Stimulated activated CD8-positive, alpha-beta memory T cell treated with anti-CD3 and anti-CD28 coated beads, Interleukin-15, amount 100 ng/mL, for 4 hours (primary cell): ENCODE measurements at places on chromosomes 5 and 9.

GRCh38 chr5:81631124-81631523 is 119.8 kb downstream of the SSBP2 start:
- DNase-seq, result no peak

DNA sequence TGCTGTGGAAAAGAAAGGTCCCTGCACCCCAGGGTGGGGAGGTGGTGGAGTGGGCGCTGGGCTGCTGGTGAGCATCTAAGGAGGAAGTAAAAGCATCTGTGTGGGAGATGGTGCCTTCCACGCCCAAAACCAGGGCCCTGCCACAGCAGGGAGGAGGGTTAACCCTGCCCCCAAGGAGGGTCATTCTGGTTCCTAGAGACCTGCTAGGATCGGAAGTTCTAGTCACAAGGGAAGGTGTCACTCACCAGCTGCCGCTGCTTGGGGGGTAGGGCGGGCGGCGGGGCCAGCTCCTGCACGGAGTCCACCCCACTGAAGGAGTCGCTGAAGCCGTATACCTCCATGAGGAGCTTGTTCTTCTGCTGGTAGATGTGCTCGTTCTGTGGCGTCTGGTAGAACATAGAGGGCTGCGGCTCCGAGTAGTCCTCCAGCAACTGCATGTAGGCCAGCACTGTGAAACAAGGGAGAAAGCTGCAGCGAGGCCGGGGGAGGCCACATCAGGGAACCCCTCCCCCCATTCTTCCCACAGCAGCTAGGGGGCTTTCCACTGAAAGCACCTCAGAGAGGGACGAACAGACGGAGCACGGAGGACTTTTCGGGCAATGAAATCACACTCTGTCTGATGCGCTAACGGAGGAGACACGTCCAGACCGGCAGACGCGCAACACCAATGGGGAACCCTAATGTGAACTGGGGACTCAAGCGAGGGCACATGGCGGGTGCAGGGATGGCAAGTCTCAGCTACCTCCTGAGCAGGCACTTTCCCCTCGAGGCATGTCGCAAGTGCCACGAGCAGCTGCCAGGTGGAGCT is 76.4 kb downstream of the PRRT1B start:
- no peak for DNase-seq

DNA sequence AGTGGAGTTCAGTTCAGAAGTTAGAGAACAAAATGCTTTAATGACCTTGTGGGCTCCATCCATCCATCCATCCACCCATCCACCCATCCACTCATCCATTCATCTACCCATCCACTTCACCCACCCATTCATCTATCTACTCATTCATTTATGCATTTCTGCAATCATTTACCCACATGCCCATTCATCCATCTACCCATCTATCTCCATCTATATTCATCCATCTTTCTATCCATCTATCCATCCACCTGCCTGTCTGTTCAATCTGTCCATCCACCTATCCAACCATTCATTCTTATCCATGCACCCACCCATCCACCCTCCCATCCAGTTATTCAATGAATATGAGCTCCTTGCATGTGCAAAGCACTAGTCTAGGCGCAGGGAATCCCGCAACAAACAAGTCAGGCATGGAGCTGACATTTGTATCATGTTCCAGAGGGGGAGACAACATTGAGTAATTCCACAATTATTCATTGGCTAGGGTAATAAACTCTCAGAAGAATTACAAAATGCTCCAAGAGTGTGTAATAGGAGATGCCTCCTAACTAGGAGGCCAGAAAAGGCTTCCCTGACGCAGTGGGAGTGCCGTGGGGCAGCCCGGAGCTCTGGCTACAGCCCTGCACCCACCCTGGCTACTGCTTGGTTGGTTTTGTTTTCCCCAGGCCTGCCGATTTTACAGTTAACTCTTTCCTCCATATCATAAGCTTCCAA is 211.2 kb downstream of the NXNL2 start:
- no peak for DNase-seq

- no peak for DNase-seq
These were observed 70.0 kb upstream of the RAD23B start for GRCh38 chr9:107213080-107213479.

DNA sequence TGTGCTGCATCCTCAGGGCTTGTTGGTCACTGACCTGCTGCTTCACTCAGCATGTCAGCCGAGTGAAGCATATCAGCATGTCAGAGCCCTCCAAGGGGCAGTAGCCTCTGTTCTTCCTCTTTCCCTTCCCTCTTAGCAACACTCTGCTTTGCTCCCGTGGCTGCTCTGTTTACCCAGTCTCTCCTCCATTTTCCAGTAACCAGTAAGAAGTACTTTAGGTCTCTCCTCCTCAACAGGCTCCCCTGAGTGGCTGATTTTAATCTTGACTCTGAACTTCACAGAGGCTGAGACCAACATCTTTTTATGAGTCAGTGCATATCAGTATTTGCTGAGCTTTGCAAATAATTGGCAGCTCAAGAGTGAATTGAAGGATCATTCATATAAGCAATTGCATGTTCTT is 18.6 kb upstream of the ADRB2 start:
- DNase-seq, result no peak

GRCh38 chr9:105330201-105330600 is 85.8 kb downstream of the SLC44A1 start:
- no peak for DNase-seq

DNA sequence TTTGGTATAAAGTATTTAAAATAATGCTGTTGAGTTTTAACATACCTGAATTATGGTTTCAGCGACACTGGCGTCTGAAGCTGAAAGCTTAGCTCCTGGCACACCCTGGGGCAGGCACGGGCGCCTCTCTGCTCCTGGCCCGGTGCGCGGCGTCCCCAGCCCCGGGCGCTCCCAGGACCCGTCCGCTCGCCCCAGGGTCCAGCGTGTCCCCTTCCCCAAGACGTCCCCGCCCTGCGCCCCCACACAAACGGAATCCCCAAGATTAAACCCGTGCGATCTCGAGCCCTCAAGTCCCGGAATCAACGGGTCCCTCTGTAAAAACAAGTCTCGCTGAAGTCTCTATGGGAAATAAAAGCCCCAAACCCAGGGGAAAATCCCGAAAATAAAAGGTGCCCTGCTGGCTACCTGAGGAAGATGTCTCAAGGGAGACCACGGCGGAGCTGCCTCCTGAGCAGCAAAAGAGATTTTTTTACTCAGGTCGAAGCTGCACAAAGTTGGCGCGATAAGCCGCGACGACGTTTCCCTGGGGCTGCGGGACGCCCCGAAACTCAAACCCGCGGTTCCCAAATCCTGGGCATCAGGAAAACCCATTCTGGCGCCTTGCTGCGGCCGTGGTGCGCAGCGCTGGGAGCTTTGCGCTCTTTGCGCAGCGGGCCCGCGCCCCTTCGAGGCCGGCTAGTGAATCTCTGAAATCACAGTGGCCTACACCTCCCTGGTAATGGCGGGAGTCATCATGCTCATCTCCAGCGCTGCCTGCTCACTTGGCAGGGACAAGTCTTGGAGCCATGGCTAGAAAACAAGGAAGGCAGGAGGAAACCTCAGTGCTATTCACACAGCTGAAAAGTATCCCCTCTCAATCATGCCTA is 6.3 kb upstream of the IFNA8 start:
- DNase-seq, result no peak

- no peak for DNase-seq
These were observed 409.4 kb upstream of the CTNND2 start for GRCh38 chr5:12313602-12314001.

- DNase-seq, result no peak
These were observed 1271.3 kb downstream of the EFNA5 start for GRCh38 chr5:106399391-106399790.

- DNase-seq, result no peak
These were observed 125.5 kb downstream of the STARD4 start for GRCh38 chr5:111386832-111387162.

DNA sequence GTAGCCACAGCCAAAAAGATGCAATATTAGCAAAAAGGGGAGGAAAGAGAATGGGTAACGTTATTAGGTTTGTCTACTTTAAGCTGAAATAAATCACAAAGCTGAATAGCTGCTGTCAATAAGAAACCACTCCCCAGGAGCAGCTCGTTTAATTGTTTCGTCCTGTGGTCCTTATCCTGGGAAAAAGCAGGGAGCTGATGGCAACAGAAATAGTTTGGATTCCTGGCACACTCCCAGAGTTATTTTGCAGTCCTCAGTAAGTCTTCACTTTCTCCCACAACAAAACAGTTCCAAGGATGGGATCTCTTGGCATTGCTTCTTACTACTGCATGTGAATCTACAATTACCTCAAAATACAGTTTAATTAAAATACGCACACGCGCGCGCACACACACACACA is 28.8 kb downstream of the FRMD3 start:
- DNase-seq, result no peak

DNA sequence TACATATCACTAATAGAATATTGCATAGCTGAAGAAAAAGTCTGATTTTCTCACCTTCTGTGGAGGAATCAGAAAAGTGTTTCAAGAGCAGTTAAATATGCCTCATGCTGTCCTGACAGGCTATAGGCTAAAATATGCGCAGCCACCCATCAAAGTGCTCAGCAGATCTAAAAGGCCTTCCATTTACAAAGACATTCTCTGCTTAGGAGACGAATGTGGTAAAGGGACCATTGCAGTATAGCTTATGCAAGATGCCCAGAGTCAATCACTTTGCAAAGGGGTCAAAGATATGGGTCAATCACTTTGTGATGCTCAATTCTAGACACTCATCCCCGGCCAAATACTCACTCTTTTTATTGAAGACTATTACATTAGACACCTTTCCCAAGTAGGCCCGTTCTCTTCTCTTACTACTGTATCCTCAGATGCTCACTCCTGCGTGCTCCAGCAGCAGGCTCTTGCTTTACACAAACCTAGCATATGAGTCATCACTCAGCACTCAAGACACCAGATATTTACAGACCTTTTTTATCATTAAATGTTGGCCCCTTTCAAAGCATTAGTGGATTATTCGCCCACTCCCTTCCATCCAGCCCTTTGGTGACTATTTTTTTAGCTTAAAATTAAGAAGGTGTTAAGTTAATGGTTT is 568.2 kb upstream of the CDH18 start:
- no peak for DNase-seq

GRCh38 chr9:18350036-18350435 is 123.9 kb upstream of the ADAMTSL1 start:
- no peak for DNase-seq

GRCh38 chr5:83036991-83037575 is 40.1 kb downstream of the TMEM167A start:
- no peak for DNase-seq

DNA sequence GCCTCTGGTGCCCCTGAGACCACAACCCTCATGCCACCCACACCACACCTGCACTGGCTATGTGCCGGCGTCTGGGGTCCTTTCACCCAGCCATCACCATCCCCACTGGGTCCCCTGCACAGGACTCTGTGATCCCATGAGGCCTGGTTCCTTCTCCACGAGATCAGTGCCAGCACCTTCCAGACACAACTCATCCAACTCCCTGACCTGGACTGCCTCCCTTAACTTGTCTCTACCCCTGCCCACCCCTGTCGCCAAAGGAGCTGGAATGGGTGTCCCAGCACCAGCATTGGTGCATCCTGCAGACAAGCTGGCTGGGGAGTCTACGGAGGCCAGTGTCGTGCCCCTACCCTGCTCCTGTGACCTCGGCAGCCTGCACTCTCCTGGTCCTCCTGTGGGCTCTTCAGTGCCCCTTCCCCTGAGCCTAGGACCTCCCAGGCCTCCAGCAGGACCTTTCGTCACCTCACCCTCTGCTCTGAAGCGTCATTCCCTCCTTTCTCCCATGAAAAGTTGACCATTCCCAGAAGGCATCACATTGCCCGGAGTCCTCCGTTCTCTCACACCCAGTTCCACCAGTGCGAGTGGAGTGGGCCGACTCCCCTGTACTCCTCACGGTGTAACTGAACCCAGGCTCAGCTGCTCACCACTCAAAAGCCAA is 87.7 kb downstream of the NSUN2 start:
- DNase-seq, result no peak

DNA sequence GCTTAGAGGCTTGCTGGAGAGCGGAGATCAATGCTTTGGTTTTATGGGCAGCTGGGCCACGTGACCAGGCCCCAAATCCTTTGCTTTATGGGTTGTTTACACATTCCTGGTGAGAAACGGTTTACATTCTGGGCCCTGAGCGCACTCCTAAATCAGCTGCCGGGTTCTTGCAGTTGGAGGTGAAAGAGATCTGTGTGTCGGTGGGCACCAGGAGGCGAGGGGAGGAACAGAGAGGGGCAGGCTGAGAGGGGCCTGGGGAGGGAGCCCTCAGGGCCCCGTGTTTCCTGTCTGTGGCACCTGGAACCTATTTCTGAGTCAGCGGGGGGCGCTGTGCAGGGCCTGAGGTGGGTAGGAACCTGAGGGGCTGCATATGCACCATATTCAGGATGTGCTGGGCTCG is 63.5 kb upstream of the HAND1 start:
- DNase-seq, result no peak

DNA sequence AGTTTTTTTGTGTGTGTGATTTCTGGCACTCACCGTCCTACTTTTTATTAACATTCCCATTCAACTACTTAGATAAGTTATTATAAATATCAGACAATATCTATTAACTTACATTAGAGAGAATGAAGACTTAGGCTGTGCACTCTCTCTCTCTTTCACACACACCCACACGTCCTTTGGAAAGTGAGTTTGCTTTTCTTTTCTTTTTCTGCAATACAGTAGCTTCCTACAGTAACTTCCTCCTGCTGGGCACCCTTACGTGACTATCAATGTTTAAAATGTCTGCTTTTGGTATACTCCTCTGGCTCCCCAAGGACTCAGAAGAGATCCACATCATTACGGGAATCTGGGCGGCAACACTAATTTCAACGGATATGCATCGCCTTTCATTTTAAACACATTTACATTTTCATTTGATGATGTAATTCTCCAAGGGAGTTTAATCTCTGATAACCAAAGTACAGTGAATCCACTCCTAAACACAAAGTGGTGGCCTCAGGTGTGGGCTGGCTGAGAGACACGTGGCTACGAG is 179.5 kb downstream of the MAPKAP1 start:
- DNase-seq, result no peak

- no peak for DNase-seq
These were observed 2.5 kb downstream of the ARHGAP26 start for GRCh38 chr5:142772446-142773293.

GRCh38 chr5:115196161-115196560 is 26.5 kb upstream of the TRIM36 start:
- no peak for DNase-seq

GRCh38 chr5:113446358-113446927 is 11.7 kb upstream of the TSSK1B start:
- no peak for DNase-seq

GRCh38 chr5:90020575-90021538 is 388.7 kb downstream of the CETN3 start:
- DNase-seq, result no peak

- DNase-seq, result no peak
These were observed 54.9 kb upstream of the OSMR start for GRCh38 chr5:38790891-38791290.
